Left ventricle myocardium inferior (tissue), 1 donor: ENCODE measurements at places on chromosomes 3 and 15. TPM values are rescaled to one million over a fixed set of nuclear protein-coding genes. Genes with fewer than 3 reads are reported as not detected.

The SPINT1 gene
- 0.55 TPM for total RNA-seq

The FMN1 gene
- total RNA-seq, result 4.5 TPM

The SEMA4B gene
- 22.7 TPM for total RNA-seq

The IMPG2 gene
- 0.11 TPM for total RNA-seq

DNA sequence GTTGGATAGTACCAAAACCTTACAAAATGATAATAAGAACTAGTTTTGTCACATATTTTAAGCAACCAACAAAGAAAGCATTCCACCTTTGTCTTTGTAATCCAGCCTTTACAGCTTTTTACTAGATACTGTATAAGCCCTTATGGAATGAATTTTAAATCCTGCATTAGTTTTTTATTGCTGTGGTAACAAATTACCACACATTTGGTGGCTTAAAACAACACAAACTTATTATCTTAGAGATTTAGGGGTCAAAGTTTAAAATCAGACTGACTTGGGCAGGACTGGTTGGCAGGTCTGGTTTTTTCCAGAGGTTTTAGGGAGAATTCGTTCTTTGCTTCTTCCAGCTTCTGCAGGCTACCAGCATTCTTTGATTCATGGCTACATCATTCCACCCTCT, 108.5 kb upstream of the NLGN1 start:
- no peaks in the 10 kb centered on the region for H3K36me3 ChIP-seq
- DNase-seq, result no peak

The LTK gene
- total RNA-seq, result 1.2 TPM

The GOLGB1 gene
- 56.1 TPM for total RNA-seq

- no peak overlapping the region for H3K4me3 ChIP-seq
- H3K27ac ChIP-seq, result no peak overlapping the region
- H3K36me3 ChIP-seq, result no peaks in the 10 kb centered on the region
Measured at GRCh38 chr15:96217983-96218382, 112.5 kb upstream of the NR2F2 start.

DNA sequence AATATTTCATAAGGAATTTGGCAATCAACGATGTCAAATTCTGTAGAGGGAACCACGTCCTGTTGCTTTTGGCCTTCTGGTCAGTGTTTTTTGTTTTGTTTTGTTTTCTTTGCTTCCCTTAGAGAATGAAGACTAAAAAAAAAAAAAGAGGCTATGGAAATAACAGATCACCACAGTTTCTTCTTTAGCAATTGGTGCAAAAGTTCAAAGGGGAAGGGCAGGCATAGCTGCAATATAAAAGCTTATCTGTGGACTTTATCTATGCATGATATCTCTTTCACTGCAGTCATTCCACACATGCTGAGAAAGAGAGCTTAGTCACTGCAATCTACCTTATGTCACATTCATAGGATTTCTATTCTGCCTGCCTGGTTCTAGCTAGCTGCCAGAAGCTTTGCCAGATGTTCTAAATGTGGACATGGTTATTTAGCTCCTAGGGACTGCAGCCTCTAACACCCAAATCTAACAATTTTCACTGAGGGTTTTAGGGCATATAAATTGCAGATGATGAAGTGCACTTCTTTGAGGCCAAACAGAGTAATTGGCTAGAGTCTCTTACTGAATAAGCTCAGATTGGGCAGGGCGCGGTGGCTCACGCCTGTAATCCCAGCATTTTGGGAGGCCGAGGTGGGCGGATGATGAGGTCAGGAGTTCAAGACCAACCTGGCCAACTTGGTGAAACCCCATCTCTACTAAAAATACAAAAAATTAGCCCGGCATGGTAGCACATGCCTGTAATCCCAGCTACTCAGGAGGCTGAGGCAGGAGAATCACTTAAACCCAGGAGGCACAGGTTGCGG, 637.2 kb downstream of the NTRK3 start:
- H3K36me3 ChIP-seq, result no peaks in the 10 kb centered on the region
- no peak for DNase-seq
- no peak overlapping the region for H3K4me3 ChIP-seq
- peak overlapping the region; percentile 63 for H3K27ac ChIP-seq

DNA sequence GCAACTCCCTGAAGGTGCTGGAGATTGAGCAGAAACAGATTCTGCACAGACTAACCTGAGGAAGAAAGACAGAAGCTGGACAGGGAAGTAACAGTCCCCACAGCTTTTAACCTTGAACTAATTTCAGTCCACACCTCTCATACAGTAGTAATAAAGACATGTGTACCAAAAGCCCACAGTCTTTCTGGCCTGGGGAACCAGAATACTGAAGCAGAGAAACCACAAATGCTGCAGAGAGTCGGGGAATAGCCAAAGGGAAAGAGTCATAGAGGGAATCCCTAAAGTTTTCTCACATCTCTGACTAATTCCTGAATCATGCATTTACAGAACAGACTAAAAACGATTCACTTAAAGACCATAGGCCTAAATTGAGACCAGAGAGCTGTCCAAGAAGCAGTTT, 503.4 kb upstream of the NECTIN3 start:
- H3K4me3 ChIP-seq, result no peak overlapping the region
- H3K36me3 ChIP-seq, result no peaks in the 10 kb centered on the region
- H3K27me3 ChIP-seq, result no peaks in the 10 kb centered on the region
- DNase-seq, result no peak
- H3K27ac ChIP-seq, result no peak overlapping the region

- H3K27me3 ChIP-seq, result no peaks in the 10 kb centered on the region
- peaks cover 6% of the 10 kb centered on the region for H3K36me3 ChIP-seq
- DNase-seq, result peak; percentile 42
Measured at GRCh38 chr3:48503401-48504050, 448 bp downstream of the SHISA5 start.

- H3K36me3 ChIP-seq, result no peaks in the 10 kb centered on the region
- no peak for DNase-seq
- H3K27ac ChIP-seq, result no peak overlapping the region
- H3K27me3 ChIP-seq, result no peaks in the 10 kb centered on the region
- no peak overlapping the region for H3K4me3 ChIP-seq
Measured at GRCh38 chr3:108603691-108604090, 14.2 kb downstream of the DZIP3 start.

- peaks cover 73% of the 10 kb centered on the region for H3K4me1 ChIP-seq
- H3K4me3 ChIP-seq, result peak within 1 kb of the TSS; percentile 89
- no peak for DNase-seq
- peak within 1 kb of the TSS; percentile 98 for H3K27ac ChIP-seq
- H3K27me3 ChIP-seq, result no peaks in the 10 kb centered on the region
Measured at GRCh38 chr3:133573629-133574194, at the start of gene CDV3. CDV3 (plus strand) TSS chr3:133573686; CDS start chr3:133574045, 359 bp downstream.

DNA sequence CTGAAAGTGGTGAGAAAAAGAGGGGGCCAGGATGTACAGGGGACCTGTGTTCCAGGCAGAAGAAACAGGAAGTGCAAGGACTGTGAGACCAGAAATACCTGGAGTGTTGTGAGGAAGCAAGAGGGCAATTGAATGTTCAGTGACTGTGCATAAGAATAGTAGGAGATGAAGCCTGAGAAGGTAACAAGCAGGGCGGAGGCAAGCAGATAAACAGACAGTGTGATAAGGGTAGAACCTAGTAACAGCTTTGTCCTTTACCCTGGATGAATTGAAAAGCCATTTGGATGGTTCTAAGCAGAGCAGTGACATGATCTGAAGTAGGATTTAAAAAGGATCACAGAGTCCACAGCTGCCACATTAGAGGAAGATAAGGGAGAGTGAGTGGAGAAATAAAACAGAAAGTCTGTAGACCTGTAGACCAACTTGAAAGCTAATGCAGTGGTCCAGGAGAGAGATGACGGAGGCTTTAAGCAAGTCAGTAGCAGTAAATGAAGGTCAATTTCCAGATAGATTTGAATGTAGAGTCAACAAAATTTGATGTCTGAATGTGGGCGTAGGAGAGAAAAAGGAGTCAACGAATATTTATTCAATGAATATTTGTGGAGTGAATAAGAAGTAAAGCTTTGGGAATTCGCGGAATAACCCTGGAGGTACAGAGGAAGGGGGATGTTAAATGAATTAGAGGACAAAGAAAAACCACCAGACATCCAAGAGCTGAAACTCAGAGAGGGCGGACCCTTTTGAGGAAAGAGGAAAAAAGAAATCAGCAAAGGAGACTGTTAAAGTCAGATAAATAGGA, 4.2 kb upstream of the PLOD2 start:
- H3K27me3 ChIP-seq, result no peaks in the 10 kb centered on the region
- H3K27ac ChIP-seq, result peak overlapping the region; percentile 43

- H3K4me3 ChIP-seq, result no peak overlapping the region
- H3K36me3 ChIP-seq, result no peaks in the 10 kb centered on the region
- DNase-seq, result no peak
- H3K27ac ChIP-seq, result peak overlapping the region; percentile 61
- no peaks in the 10 kb centered on the region for H3K27me3 ChIP-seq
Measured at GRCh38 chr3:187954873-187955586, 198.9 kb upstream of the LPP start.

The CTDSPL2 gene
- total RNA-seq, result 14.7 TPM

DNA sequence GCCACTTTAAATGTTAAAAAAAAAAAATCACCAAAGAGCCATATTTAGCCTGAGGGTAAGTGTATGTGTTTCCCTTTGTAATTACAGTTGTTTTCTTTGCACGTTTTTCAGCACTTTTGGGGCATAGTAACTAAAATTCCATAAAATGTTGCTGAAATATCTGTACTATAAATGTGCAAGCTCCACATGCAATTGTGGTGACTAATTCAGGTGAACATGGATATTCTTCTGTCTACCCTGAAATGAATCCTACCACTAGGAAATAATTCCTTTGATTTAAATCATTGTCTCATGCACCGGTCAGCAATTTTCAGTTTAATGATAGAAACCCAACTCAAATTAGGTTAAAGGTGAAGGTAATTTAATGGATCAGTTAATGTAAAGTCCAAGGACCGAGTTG, 13.1 kb upstream of the TFG start:
- no peak for DNase-seq
- no peak overlapping the region for H3K4me3 ChIP-seq
- no peak overlapping the region for H3K27ac ChIP-seq
- no peaks in the 10 kb centered on the region for H3K36me3 ChIP-seq
- H3K27me3 ChIP-seq, result peaks cover 43% of the 10 kb centered on the region

DNA sequence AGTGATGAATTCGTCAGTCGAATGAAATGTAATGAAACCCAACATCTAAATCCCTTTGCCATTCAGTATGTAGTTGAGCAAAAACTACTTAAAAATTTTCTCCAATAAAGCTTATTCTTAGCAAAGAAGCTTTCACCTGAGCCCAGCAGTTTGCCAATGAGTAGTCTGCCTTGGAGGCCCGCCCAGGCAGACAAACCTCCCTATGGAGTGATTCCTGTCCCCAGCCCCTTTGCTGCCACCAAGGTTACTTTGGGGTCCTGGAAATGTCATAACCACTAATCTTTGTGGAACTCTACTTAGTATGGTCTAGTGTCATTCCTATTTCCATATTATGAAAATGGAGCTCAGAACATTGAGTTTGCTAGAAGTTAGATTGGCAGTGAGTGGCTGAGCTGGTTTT, 12.1 kb downstream of the UBAP1L start:
- peaks cover 64% of the 10 kb centered on the region for H3K36me3 ChIP-seq
- no peak overlapping the region for H3K4me3 ChIP-seq
- no peak for DNase-seq
- H3K27ac ChIP-seq, result no peak overlapping the region
- no peaks in the 10 kb centered on the region for H3K27me3 ChIP-seq

GRCh38 chr15:73927003-73927475, 777 bp downstream of the LOXL1 start:
- H3K4me1 ChIP-seq, result peaks cover 94% of the 10 kb centered on the region
- peak; percentile 72 for DNase-seq
- peak overlapping the region; percentile 87 for H3K27ac ChIP-seq
- no peaks in the 10 kb centered on the region for H3K36me3 ChIP-seq
- H3K4me3 ChIP-seq, result peak overlapping the region; percentile 77
- H3K27me3 ChIP-seq, result peaks cover 36% of the 10 kb centered on the region

- DNase-seq, result no peak
- peaks cover 43% of the 10 kb centered on the region for H3K27me3 ChIP-seq
- H3K4me3 ChIP-seq, result no peak overlapping the region
- H3K36me3 ChIP-seq, result no peaks in the 10 kb centered on the region
- no peak overlapping the region for H3K27ac ChIP-seq
Measured at GRCh38 chr15:69623392-69624154, 171.0 kb downstream of the RPLP1 start.
